ENCODE measurements at places on chromosomes 13 and 19. TPM values are rescaled to one million over a fixed set of nuclear protein-coding genes. Genes with fewer than 3 reads are reported as not detected.

DNA sequence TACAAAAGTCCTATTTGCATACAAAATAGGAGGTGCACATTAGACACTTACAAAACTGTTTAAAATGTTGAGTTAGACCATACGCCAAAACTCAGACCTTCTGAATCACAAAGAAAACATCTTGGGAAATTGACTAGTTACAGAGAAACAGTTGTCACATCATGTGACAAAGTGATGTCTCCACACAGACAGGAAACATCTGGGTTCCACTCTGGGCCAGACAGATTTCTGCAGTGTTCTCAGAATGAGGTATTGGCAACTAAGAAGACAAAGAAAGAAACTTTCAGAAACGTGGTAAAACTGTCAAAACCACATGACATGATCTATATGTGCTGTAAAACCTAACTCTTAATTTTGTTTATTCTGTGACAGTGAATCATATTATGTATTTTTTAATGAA lies 6.7 kb downstream of the ZNF793 start:
- DNase-seq, result no peak
- no peak overlapping the region for H3K4me3 ChIP-seq
- no peak overlapping the region for H3K27ac ChIP-seq
- peaks cover 10% of the 10 kb centered on the region for H3K36me3 ChIP-seq
- no peaks in the 10 kb centered on the region for H3K27me3 ChIP-seq

Gene C13orf42
- polyA plus RNA-seq, result not detected

DNA sequence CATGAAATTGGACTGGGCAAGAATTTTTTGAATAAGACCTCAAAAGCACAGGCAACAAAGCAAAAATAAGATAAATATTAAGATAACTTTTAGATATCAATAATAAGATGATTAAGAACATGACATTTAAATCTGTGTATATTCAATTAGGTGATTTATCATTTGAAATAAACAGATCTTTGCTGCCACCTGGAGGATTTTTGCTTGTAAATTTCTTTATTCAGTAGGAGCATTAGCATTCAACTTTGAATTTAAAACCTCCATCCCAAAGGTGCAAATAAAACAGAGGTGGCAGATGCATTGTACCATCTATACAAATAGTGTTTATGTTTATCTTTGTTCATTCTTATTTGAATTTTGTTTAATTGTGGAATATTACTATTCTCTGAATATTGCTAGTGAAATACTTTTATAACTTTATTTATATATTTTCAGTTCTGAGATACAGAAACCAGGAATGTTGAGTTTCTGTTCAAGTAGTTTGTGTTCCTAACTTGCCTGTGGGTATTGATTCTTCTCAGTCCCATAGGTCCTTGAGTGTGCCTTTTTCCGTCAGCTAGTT lies 20.9 kb downstream of the COG6 start:
- no peaks in the 10 kb centered on the region for H3K27me3 ChIP-seq
- DNase-seq, result no peak
- peaks cover 21% of the 10 kb centered on the region for H3K36me3 ChIP-seq
- no peak overlapping the region for H3K27ac ChIP-seq
- no peaks in the 10 kb centered on the region for H3K4me1 ChIP-seq

Gene LILRA6
- 0.73 TPM for polyA plus RNA-seq

Gene FFAR2
- polyA plus RNA-seq, result 3.1 TPM

Gene C19orf85
- not detected for polyA plus RNA-seq

DNA sequence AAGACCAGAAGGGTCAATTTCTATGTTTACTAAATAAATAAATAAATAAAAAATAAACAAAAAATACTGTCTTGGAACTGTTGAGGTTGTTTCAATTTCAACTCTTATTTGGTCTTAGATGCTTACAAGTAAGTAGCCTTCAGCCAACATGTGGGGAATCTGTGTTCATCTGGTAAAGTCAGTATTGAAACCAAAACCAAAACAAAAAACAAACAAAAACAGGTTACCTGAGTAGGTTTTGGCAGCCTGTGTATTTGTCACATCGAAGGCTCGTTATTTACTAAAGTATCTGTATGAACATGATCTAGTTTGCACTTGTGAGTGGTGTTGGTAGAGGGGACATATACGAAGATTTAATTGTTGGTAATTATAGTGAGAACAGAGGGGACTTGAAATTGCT lies 471.5 kb downstream of the SLITRK5 start:
- H3K4me3 ChIP-seq, result no peak overlapping the region
- H3K27ac ChIP-seq, result no peak overlapping the region
- no peaks in the 10 kb centered on the region for H3K36me3 ChIP-seq
- H3K4me1 ChIP-seq, result no peaks in the 10 kb centered on the region
- DNase-seq, result no peak

DNA sequence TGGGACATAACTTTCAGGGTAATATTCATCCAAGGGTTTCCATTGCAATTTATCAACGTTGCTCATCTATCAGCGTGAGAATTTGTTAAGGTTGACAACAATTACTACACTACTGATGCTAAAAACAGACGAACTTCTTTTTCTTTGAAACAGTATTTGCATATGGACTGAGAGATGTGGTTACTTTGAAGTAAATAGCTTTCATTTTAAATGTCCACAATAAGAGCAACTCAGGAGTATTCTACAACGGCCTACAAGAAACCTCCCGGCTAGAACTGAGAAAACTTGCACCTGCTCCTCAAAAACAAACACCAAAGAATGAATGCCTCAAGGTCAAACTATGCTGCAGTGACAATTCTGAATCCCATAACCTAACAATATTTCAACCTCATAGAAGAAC lies 238.4 kb downstream of the IRS2 start:
- no peak overlapping the region for H3K27ac ChIP-seq
- H3K4me3 ChIP-seq, result no peak overlapping the region
- DNase-seq, result no peak
- no peaks in the 10 kb centered on the region for H3K36me3 ChIP-seq

GRCh38 chr19:10184636-10185035 lies 10.1 kb downstream of the DNMT1 start:
- no peak overlapping the region for H3K27ac ChIP-seq
- no peak overlapping the region for H3K4me3 ChIP-seq
- no peak for DNase-seq
- no peaks in the 10 kb centered on the region for H3K4me1 ChIP-seq

GRCh38 chr13:33644581-33645543 lies 173.1 kb upstream of the RFC3 start:
- H3K4me1 ChIP-seq, result peaks cover 35% of the 10 kb centered on the region
- no peaks in the 10 kb centered on the region for H3K27me3 ChIP-seq
- H3K27ac ChIP-seq, result no peak overlapping the region
- no peak for DNase-seq
- no peak overlapping the region for H3K4me3 ChIP-seq

- DNase-seq, result no peak
- H3K27me3 ChIP-seq, result no peaks in the 10 kb centered on the region
- H3K4me1 ChIP-seq, result peaks cover 4% of the 10 kb centered on the region
- H3K4me3 ChIP-seq, result no peak overlapping the region
Observed at GRCh38 chr13:91358387-91358782, 10.9 kb downstream of the MIR17HG start.

GRCh38 chr19:5993648-5994358 lies 15.9 kb upstream of the RANBP3 start:
- H3K4me3 ChIP-seq, result no peak overlapping the region
- peak overlapping the region; percentile 42 for H3K27ac ChIP-seq
- no peak for DNase-seq
- peaks cover 19% of the 10 kb centered on the region for H3K36me3 ChIP-seq

DNA sequence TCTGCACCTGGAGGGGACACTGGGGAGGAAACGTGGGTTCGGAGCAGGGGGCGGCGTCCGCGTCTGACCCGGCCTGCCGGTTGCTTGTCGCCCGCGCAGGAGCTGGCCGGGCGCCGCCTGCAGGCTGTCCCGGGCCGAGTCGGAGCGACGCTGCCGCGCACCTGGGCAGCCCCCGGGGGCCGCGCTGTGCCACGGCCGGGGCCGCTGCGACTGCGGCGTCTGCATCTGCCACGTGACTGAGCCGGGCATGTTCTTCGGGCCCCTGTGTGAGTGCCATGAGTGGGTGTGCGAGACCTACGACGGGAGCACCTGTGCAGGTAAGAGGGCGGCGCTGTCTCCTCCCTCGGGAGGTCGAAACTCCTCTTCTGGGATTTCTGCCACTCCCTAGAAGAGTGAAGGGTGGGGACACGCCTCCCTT lies 1.3 kb downstream of the ITGBL1 start:
- no peaks in the 10 kb centered on the region for H3K4me1 ChIP-seq
- DNase-seq, result peak; percentile 6
- H3K36me3 ChIP-seq, result no peaks in the 10 kb centered on the region
- no peak overlapping the region for H3K4me3 ChIP-seq
- H3K27ac ChIP-seq, result no peak overlapping the region
- peaks cover 12% of the 10 kb centered on the region for H3K27me3 ChIP-seq

Gene EXOSC5
- 16.5 TPM for polyA plus RNA-seq

DNA sequence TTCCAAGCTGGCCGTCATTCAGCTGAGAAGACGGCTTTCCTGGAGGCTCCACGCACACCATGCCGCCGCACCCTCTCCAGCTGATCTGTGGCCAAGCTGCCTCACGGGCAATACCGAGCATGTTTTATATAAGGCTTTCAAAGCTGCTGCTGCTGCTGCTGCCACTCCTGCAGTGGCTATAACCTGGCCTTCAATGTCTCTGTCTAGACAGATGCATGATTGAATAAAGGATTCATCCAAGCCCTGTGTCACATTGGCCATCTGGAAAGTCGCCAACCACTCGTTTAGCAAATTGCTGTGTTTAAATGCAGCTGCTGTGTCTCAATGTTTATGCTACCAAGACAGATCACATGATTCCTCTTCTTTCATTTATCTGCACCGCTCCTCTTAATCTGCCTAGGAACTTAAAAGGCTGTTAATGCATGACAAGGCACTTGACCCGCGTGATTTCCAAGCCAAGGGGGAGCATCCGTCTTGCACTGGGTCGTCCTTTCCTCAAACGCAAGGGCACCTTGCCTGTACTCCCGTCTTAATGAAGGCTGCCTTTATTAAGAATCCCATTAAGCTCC lies 114.3 kb downstream of the TEX26 start:
- peaks cover 9% of the 10 kb centered on the region for H3K4me1 ChIP-seq
- H3K27me3 ChIP-seq, result peaks cover 16% of the 10 kb centered on the region
- H3K27ac ChIP-seq, result no peak overlapping the region

- no peak overlapping the region for H3K4me3 ChIP-seq
- no peak overlapping the region for H3K27ac ChIP-seq
- H3K4me1 ChIP-seq, result peaks cover 3% of the 10 kb centered on the region
- H3K27me3 ChIP-seq, result no peaks in the 10 kb centered on the region
Observed at GRCh38 chr19:46373491-46374359, 26.8 kb downstream of the PPP5C start.

DNA sequence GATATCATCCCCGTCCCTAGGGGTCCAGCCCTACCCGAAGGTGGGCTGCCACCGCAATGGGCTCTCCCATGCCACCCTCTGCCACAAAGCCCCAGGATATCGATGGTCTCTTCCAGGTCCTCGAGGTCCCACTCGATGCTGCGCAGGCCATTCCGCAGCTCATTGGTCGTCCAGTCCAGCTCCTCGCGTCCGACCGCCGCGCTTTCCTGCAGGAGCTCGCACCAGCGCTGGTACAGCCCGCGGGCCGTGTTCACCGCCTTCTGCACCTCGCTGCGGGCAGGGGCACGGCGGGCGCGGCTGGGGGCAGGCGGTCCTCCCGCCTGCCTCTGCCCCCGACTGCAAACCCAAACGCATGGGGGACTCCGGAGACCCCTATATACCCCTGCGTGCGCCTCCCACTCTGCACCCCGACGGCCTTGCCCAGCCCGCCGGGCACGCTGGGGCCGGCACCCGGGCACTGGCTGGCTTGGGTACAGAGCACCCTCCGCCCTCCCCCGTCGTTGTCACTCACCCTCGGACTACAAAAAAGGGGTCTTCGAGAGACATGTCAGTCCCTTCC lies 468 bp downstream of the STX10 start:
- peak overlapping the region; percentile 99 for H3K27ac ChIP-seq
- H3K4me3 ChIP-seq, result peak overlapping the region; percentile 99
- peaks cover 7% of the 10 kb centered on the region for H3K36me3 ChIP-seq
- no peak for DNase-seq
- no peaks in the 10 kb centered on the region for H3K27me3 ChIP-seq

DNA sequence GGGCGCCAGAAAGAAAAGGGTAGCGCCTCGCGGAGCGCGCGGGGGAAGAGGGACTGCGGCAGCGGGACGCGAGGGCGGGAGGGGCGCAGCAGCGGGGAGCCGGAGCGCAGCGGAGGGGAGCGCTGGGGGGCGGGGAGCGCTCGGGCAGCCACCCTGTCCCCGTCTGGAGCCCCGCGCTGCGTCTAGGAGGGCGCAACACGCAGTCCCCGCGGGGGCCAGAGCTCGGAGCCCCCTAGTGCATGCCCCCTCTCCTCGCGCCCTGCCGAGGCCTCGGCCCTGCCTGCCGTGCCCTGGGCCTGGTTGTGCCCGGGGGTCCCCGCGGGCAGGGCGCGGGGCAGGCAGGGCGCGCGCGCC lies 37.9 kb downstream of the SOX1 start:
- no peak for DNase-seq
- H3K4me1 ChIP-seq, result no peaks in the 10 kb centered on the region
- H3K27me3 ChIP-seq, result peaks cover 94% of the 10 kb centered on the region
- no peak overlapping the region for H3K4me3 ChIP-seq

DNA sequence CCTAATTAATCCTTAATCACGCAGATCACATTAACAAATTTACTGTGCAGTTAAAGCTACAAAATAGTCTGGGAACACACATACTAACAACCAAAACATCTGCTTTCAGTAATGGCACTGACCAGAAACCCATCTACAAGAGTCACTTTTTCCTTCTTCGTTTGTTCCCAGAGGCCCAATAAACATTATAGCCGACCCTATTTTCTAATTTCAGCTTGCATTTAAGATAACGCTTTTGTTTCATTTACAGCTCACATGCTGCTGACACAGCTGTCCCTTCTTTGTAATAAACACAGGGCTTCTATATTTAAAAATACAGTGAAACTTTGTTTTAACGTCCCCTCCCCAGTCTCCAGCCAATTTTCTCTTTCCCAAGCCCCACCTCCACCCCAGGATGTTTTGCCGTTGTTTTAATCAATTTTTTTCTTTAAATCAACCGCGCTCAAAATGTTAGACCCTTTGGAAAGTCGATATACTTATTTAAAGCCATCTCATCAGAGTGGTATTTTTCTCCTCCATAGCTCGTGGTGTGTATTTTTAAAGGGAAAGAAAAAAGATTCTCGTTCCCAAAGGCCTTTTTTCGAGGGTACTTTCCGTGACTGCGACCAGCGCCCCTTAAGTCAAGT lies 1.7 kb upstream of the WBP4 start:
- DNase-seq, result no peak
- peaks cover 34% of the 10 kb centered on the region for H3K4me1 ChIP-seq
- peak overlapping the region; percentile 94 for H3K4me3 ChIP-seq
- H3K27ac ChIP-seq, result peak overlapping the region; percentile 99
- H3K36me3 ChIP-seq, result no peaks in the 10 kb centered on the region

Gene CD22
- 2.2 TPM for polyA plus RNA-seq

DNA sequence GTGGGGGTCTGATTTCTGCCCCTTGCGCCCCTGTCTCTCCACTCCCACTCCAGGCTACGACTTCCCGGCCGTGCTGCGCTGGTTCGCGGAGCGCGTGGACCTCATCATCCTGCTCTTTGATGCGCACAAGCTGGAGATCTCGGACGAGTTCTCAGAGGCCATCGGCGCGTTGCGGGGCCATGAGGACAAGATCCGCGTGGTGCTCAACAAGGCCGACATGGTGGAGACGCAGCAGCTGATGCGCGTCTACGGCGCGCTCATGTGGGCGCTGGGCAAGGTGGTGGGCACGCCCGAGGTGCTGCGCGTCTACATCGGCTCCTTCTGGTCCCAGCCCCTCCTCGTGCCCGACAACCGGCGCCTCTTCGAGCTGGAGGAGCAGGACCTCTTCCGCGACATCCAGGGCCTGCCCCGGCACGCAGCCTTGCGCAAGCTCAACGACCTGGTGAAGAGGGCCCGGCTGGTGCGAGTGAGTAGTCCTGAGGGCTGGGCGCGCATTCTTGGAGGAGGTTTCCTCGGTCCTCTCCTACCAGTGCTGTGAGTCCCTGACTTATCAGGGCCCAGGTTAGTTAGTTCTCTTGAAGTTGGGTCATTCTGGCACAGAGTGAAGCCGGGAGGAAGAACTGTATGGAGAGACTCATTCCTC lies 12.7 kb downstream of the EHD2 start:
- H3K4me3 ChIP-seq, result no peak overlapping the region
- peaks cover 29% of the 10 kb centered on the region for H3K27me3 ChIP-seq

All from large intestine (tissue), 12 donors.